Muscle of arm (tissue), 14 donors: ENCODE measurements at places on chromosomes 13 and 19.
A peak's percentile ranks its signal among the peaks of the same experiment; 100 is the strongest.

DNA sequence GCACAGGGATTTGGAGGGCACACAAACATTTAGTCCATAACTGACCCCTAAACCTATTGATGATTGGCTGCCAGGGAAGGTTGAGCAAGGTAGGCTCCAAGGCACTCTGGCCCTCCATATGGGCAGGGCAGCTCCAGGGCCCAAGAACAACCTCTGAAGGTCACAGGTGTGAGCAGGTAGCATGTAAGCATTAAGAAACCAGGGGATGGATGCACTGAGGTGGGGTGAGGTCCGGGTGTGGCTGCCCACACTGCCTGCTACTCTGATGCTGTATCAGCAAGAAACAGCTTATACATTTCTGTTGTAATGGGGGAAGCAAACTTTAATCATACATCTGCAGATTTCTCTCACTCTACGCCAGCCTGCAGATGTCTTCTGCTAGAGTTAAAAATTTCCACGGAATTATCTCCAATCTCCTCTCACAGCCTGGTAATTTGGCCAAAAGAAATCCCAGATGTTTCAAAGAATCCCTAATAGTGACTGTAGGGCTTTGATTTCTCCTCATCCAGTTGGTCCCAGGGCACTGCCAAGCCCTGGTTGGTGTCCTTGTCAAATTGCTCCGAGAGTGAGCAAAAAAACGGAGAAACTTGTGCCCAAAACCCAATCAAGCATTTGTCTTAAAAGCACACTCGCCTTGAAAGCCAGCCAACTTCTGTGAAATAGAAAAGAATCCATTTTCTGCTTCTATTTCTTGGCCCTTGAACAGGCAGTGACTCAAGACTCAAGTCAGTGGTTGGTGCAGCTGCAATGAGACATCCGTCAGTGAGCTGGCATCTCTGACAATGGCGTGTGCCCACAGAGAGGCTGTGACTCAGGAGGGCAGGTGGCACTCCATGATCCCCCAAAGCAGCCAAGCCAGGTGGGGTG, 72.5 kb upstream of the MRI1 start:
- peak; percentile 7 for DNase-seq

DNA sequence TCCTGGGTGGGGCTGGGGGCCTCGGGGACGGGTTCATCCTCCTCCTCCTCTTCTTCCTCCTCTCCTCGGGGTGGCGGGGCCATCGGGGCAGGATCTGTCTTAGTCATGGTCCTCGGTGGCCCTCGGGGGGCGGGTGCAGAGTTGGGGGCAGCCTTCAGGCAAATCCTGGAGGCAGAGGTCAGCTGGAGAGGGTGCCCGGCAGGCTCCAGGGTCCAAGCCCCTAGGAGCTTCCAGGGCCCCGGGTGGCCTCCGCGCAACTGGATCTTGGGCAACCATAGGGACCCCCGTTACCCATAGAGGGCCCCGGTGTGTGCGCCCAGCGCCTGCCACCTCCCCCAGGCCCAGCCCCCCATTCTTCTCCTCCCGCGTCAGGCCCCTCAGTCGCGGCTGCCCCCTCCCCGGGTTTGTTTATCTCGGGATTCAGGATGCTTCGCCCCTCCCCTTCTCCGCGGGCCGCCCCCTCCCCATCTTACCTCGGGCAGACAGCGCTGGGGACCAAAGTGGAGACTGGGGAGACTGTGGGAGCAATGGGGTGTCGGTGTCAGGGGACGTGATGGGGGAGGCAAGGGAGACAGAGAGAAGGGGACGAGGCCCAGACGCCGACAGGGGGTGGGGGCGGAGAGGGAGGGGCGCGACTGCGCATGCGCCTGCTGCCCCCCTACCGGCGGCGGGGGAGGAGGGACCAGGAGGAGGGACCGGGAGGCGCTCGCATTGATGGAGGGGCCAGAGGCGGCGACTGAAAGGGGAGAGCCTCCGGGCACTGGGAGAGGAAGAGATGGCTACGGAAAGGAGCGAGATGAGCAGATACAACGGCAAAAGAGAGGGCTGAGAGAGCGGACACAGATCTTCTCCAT, at the start of gene CLIP3:
Gene CLIP3, minus strand, starts transcription at position 623 of the 854 bp plus-strand sequence. Its CDS starts 516 bp downstream, at position 107.
- DNase-seq, result peak; percentile 81

DNA sequence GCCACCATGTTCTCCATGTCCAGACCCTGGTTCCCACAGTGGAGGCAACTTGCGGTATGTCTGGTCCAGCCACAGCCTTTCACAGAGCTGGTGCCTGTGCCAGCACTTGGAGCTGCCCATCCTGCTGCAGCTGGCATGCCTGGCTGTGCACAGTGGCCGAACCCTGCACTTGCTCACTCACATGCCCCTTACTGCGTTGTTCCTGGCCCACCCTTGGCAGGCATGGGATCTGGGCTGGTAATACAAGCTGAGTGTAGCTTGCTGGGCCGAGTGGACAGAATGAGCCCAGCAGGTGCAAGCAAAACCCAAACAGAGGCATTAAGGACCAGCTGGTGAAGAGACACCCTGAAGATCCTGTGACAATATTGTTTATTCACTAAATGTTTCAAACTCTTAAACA, 583.9 kb upstream of the SLITRK6 start:
- no peak for DNase-seq

DNA sequence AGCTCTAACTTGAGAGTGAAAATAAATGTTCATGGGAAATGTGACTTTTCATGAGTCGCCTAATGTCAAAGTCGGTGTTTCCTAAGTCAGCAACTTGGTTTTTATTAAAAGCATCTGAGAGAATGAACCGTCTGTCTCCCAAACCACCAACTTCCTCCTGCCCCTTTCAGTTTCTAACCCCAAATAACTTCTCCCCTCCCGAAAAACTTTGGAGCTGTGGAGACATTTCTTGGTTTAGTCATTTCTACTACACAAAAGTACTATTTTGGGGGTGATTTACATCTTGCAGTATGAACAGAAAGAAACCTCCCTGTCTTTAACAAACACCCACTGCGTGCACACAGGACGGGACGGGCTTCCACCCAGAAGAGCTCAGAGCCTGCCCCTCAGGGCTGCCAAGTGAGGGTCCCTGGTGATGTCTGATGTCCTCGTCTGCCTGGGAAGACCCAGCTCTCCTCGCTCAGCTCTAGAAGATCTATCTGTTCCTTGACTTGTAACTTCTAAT, 65.0 kb downstream of the RASA3 start:
- no peak for DNase-seq

GRCh38 chr19:37763488-37763887, 15.9 kb downstream of the ZNF573 start:
- no peak for DNase-seq

DNA sequence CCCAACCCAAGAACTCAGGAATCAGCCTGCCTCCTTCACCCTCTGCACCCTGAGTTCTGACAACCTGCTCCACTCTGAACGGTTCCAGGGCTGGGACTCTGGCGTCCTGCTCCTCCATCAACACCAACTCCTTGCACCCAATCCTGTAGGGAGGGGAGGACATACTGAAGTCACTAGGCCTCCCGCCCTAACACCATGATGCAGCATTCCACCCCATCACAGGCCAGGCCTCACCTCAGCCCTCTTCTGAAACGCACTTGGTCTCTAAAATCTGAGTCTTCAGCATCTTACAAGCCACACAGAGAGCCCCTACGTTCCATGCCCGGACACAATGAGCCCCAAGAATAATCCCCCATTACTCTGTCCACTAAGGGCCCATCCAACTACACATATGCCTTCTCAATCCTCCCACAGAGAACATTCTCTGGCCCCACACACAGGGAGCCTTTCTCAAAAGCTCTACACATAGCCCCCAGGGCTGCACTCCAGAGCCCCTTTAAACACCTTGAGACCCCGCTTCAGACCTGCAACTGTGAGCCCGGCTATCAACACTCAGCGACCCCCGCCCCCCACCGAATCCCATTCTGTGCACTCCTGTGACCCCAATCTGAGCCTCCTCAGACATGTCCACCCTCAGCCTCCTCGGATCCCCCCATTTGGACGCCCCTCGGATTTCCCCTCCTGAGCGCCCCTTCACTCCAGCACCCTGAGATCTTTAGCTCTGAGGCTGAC, 567 bp downstream of the ALKBH6 start:
- no peak for DNase-seq

GRCh38 chr13:110521946-110522345, 39.6 kb downstream of the RAB20 start:
- no peak for DNase-seq

GRCh38 chr19:17073869-17074633, 1.2 kb downstream of the HAUS8 start:
- DNase-seq, result no peak

GRCh38 chr19:18593367-18594095, 4.9 kb downstream of the REX1BD start:
- DNase-seq, result no peak

GRCh38 chr19:8504919-8505318, 2.5 kb upstream of the PRAM1 start:
- DNase-seq, result no peak

DNA sequence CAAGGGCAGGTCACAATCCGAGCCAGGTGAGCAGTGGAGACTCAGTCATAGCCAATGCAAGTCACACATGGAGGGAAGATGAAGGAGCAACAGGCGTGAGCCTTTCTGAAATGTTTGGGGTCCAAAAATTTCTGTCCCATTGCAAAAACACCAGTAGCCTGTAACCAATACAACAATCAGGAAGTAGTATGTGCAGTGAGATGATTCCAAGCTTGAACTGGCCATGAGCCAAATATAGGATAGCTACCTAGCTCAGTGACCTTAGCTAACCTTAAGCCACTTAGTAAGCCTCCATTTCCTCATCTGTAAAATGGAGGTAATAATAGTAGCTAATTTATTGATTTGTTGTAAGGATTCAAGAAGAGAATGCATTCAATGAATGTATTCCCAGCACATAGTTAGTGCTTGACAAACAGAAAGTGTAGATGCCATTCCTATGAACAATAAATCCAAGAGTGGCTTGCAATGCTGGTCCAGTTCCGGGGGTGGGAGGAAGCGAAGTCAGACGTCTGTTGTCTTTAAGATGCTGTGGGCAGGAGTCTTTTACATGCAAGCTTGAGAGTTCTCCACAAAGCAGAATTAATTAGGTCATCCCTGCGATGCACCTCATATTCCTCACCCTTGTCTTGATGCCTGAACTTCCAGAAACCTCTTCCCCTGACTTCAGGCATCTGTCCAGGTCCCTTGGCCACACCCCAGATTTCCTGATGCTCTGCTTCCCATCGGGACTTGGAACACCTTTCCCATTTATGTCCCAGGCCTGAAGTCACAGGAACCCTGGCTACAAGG, 195.7 kb upstream of the UBL3 start:
- DNase-seq, result no peak

DNA sequence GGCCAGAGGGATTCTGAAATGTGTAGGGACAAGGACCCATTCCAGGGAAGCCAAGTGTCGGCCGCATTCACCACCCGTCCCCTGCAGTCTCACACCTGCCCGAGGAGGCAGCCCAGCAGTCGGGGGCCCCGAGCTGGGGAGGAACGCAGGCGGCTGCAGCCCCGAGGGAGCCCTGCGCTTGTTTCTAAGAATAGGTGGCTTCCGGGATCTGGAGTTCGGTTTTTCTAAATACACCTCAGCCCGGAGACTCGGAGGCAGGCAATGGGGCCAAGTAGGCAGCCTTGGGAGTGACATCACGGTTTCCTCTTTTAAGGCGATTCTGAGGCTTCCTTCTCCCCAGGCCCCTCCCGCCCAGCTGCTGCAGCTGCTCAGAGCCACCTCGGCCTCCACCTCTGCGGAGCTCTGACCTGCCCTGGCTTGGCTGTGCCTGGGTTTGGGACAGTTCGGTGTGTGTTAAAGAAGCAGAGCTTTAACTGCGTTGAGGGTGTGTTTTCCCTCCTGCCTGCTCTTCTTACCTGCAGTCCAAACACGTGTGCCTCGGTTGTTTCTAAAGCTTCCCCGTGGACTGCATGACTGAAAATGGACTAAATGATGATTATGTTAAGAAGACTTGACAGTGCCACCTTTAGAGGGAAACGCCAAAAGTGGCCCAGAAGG, 80.5 kb downstream of the COL4A2 start:
- peak; percentile 73 for DNase-seq

DNA sequence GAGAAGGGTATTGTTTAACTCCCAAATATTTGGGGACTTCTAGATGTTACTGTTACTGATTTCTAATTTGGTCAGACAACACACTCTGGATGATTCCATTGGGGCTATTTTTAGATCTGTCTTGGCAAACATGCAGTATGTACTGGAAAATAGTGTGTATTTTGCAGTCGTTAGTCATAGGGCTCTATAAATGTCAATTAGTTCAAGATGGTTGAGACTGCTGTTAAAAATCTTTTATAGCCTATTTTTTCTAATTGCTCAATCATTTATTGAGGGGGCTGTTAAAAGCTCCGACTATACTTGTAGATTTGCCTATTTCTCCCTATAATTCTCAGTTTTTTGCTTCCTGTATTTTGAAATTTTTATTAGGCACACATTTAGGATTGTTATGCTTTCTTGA, 31.4 kb downstream of the PPP5C start:
- peak; percentile 89 for DNase-seq

GRCh38 chr13:35475960-35476943, at the start of gene MAB21L1:
MAB21L1 (minus strand) TSS chr13:35476689; CDS start chr13:35476138, 551 bp downstream.
- DNase-seq, result peak; percentile 89

DNA sequence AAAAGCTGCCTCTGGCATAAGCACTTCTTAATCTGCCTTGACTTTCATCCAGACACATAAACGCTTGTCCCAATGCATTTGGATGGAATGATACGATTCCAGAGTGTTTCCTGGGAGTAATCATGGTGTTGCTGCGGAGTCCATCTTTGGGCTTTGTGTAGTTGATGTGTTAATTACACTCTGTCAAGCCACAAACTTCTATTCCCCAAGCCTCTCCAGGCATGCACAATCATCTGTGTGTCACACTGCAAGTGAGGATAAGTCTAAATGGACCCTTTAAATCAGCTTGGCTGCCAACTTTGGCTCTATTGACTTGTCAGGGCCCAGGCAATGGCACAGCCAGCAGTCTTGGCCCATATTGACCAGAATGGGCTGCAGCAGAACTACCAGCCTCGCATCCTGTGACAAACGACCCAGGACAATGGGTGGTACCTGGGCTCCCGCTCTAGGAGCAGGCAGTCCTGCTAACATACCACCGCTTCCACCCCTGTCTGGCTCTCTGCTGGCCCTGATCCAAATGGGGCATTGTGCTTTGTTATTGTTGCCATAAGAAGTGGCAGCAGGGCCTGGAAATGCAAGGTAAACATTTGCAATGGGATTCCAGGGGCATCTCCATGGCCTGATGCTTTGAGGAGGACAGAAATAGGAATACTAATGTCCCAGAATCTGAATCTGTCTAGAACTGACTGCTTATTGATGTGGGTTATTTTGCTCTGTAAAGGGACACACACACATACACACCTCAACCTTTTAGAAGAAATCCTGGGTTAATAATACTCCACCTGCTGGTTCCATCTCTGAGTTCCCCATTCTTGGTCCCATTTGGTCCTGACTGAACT, 127.2 kb downstream of the DNAJC15 start:
- no peak for DNase-seq

DNA sequence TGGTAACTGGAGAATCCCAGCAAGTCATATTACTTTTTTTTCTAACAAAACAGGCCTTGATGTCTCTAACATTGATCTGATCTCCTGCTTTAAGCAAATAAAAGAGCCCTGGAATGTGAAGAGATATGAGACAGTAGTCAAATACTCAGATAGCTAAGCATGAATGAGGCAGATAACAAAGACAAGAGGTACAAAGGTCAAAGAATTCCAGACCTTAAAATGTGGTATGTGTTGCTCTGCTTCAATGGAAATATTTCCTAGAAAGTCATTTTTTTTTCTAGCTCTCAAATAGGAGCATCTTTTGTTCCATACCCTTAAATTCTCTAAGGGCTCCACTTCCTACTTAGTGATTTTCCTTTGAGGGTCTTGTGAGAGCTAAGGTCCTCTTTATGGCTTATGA, 54.6 kb downstream of the ZNF254 start:
- DNase-seq, result no peak

- no peak for DNase-seq
These were observed 4.2 kb downstream of the KLK12 start for GRCh38 chr19:51030631-51031030.
